ENCODE measurements at places on chromosomes 6 and 20.
A peak's percentile ranks its signal among the peaks of the same experiment; 100 is the strongest.

DNA sequence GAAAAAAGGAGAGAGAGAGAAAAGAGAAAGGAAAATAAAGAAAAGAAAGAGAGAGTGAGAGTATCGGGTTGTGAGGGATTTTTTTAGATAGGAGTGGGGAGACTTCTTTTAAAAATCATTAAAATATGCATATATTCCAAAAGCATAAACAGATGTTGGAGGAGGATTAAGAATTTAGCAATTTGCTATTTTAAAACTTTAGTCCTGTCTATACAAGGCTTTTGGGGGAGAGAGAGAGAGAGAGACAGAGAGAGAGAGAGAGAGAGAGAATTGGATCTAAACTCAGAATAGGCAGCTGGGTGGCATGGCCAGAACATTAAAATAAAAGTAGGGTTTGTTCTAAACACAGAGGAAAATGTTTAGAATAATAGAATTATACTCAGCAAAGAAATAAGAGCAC lies 72.1 kb downstream of the SOD2 start:
- DNase-seq: no peak

DNA sequence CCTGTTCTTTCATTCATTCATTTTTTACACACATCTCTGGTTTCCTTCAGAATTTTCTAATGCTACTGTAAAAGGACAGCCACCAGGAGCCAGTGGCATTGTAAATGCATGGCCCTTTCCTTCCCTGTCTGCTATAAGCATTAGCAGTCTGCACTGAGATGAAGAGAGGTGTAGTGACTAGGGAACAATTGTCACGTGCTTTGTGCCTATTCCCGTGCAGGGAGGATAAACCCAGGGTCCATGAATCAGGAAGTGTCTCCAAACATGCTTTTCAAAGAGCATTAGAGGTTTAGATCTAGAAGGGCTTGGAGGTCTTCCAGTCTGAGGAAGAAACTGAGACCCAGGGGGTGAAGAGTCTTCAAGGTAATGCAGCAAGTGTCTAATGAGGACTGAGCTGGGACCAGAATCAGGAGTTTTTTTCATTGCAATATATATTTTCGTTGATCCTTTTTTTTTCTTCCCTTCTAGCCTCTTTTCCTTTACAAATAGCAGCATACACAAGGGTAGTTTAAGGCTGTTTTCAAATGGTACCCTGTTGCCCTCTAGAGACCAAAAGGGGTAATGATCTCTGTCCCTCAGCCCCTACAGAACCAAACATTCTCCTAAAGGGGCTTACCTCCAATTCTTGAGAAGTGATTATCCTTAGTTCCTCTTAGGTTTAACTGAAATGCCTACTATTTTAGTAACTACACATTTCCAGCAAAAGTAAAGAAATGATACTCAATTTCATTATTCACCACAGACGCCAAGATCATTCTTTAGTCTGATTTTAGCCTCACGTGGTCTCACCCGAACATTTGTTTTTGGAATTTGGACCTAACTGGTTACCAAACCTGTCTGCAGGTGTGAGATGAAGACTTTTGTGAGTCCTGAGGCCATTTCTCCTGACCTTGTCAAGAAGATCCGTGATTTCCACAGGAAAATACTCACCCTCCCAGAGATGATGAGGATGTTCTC lies 6.6 kb downstream of the TRIM15 start:
- DNase-seq: peak; percentile 13

- DNase-seq: no peak
Measured at GRCh38 chr6:27477318-27478013, 4.6 kb upstream of the ZNF184 start.

DNA sequence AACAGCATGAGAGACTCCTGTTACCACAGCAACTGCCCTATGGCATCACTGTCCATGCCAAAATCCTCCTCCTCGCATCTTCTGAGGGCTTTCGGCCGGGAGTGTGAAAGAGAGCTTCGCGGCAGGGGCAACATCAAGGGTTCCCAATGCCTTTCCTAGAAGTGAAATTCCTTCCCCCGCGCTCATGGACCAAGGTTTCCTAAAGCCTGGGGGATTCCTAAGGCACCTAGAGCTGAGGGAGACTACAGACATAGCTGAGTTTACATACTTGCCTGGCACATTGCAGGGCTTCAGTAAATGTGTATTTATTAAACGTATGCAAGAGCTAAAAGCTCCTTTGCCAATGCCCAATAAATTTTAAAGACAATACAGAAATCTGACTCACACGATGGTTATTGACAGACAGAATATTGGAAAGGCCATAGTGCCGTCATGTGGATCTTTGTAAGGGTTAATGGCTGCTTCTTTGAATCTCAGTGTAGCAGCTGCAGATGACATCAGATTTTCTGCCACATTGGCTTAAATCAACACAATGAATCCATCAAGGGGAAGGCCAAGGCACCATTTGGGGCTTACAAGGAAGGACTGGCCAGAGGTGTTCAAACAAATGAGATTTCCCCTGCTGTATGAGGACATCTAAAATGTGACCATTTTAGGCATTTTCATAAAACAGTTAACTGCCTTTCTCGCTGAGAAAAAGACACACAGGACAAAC lies 281.2 kb upstream of the JARID2 start:
- no peak for DNase-seq

- no peak for DNase-seq
Measured at GRCh38 chr20:62347445-62347844, 19.7 kb downstream of the LAMA5 start.

GRCh38 chr20:20832715-20833114 lies 120.3 kb upstream of the RALGAPA2 start:
- DNase-seq: no peak

GRCh38 chr6:168180548-168181011 lies 101.6 kb upstream of the FRMD1 start:
- DNase-seq: no peak

DNA sequence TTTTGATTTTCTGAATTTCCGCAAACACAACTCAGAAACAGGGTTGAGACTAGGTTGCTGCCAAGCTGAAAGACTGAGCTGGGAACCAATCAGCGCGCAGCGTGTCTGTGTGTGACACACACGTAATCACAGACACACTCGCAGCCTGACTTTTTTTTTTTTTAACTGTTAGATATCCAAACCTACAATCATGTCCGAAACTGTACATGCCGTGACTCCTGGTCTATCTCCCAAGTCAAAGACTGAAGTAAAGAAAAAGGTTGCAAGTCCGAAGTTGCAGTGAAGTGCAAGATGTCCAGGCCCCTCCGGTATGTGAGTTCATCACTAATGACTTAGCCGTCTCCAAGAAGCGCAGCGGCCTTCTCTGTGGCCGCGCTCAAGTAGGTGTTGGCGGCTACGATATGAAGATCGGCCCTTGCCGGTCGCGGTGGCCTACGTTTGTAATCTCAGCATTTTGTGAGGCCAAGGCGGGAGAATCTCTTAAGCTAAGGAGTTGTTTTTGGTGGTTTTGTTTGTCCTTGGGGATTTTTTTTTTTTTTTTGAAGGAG lies 108.2 kb downstream of the HFE start:
- peak; percentile 52 for DNase-seq

DNA sequence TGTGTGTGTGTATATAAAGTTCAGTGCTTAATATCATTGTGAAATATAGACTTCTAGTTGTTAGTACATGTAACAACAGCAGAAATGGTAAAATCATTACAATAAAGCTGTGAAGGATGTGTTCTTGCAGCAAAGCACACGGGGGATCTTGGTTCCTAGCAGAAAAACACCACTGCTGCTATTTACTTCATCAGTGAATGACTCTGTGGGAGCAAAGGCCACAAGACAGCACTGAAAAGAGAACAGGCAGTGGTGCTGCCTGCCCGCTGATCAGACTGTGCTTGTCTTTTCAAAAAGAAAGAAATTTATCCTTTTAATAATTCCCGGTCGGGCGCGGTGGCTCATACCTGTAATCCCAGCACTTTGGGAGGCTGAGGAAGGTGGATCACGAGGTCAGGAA lies 689.9 kb upstream of the CITED2 start:
- no peak for DNase-seq

DNA sequence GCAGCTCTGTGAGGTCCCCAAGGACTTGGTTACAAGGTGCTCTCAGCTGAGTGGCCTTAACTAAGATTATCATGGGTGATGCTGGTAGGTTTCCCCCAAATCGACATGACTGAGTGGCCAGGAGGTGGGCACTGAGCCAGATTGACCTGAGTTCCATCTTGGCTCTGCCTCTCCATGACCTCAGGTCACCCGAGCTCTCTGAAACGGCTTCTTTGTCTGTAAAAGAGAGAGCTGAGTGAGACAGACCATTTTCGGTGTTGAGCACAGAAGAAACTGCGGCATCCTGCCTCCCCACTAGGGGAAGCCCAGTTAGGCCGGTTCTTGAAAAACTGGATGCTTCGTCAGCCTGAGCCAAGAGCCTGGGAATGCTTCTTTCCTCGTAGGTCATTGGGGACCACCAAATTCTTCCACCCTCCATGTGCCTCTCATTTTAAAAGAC lies 14.1 kb upstream of the STX16 start:
- DNase-seq: no peak

DNA sequence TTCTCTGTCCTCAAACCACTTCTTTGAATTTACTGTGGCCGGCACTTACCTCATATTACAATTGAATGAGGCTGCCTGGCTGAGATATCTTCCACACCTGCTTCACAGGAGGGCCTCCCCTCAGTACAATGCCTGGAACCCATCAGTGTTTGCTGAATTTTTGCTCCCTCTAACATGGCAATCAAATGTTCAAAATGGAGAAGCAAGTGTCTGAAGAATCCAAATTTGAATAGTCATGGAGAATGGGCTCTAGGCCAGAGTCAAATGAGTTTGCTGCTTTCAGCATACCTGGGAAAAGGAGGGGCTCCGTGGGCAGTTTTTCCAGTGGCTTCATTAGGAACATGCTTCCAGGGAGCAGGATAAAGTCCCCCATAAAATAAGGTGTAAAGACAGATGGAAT lies 564.8 kb downstream of the UTRN start:
- no peak for DNase-seq

DNA sequence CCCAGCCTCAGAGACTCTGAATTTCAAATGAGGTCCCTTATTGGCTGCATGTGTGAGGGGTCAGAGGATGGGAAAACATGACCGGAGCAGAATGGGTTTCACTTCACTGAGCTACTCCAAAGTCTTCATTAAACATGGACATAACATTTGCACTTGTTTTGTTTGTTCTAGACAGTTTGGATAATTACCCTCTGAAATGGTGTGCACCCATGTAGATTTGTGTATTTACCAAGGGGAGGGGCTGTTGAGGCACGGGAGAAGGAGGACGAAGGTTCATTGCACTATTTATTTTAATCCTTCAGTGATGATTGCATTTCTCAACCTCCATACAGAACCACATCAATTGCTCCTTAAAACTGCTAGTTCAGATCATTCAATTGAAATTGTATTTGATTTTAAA lies 364.2 kb downstream of the TFAP2B start:
- DNase-seq: no peak

GRCh38 chr6:110326057-110326456 lies 32.1 kb downstream of the METTL24 start:
- no peak for DNase-seq

GRCh38 chr20:13690943-13691342 lies 52.2 kb upstream of the TASP1 start:
- DNase-seq: no peak

- DNase-seq: no peak
Measured at GRCh38 chr20:51713213-51713598, 55.0 kb downstream of the ATP9A start.

DNA sequence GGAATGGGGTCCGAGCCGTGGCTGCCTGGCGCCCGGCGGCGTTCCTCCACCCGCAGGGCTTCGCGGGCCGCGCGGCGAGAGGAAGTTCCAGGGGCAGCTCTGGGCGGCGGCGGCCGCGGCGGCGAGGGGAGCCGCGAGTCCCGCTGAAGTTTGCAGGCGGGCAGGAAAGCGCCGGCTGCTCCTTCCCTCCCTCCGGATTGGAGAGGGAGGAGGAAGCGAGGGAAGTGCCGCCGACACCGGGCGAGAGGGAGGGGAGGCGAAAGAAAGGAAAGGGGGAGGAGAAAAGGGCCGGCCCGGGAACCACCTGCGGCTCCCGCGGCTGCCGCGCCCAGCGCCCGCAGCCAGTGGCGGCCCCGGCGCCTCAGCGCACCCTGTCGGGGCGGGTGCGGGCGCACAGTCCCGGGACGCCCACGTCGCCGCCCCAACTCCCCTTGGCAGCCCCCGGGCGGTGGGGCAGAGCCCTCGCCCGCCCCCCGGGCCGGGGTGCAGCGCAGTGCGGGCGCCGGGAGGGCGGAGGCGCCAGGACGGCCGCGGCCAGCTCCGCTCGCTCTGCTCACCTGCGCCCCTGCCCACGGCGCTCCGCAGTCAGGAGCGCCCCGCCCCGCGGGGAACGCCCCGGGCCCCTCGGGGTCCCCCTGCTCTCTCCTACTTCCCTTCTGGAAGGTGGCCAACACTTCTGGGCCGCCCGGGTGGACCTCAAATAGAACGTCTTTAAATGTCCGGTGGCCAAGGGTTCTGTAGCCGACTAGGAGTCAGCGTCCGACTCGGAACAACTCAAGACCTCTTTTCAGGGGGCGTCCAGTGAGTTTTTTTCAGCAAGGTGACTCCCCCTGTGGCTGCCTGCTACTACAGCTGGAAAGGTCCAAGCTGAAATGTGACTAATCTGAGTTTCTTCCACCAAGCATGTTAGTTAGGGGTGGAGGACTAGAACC lies 80.3 kb upstream of the CCDC28A start:
- peak; percentile 51 for DNase-seq

DNA sequence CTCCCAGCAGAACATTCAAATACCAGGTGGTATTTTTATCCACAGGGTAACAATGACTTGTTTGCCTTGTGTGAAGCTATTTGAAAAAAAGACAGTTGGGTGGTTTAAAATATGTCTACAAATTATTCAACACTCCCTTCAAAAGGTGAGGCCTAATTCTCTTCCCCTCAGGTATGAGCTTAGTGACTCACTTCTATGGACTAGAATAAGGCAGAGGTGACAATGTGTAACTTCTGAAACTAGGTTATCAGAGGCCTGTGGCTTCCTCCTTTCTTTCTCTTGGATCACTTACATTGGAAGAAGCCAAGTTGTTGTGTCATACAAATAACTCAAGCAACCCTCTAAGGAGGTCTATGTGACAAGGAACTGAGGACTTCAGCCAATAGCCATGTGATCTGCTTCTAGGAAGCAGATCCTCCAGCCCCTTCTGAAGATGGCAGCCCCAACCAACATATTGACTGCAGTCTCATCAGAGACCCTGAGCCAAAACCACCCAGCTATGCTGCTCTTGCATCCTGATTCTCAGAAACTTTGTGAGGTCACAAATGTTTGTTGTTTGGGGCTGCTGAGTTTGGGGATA lies 102.6 kb downstream of the SNAP25 start:
- DNase-seq: no peak

GRCh38 chr20:38961530-38962043 lies 557 bp upstream of the DHX35 start:
- DNase-seq: no peak

- DNase-seq: no peak
Measured at GRCh38 chr20:41118632-41119031, 18.7 kb upstream of the PLCG1 start.

DNA sequence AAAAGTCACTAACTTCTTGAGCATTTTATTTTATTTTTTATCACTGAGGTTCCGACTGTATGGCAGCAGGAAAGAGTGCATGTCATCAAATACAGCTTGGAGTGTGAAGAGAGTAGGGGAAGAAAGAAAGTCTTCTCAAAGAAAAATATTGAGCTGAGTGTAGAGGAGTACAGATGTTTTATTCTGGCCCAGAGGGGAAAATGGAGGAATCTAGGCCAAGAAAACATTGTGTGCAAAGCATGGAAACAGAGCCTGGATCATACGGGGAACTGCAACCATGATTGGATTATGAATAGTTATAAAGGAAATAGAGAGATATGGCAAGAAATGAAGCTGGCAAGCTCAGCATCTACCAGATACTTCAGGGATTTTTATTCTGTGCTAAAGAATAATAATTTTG lies 104.2 kb upstream of the SCGN start:
- no peak for DNase-seq

GRCh38 chr6:47047097-47047478 lies 5.0 kb upstream of the ADGRF1 start:
- DNase-seq: no peak

GRCh38 chr20:33693741-33694638 lies 7.8 kb upstream of the E2F1 start:
- DNase-seq: no peak

All from T1000 (cell line).